Stimulated activated CD4-positive, alpha-beta T cell treated with anti-CD3 and anti-CD28 coated beads, TNF-alpha, amount 100 ng/mL, for 1 hour (primary cell): ENCODE measurements at places on chromosomes 5 and 9.

DNA sequence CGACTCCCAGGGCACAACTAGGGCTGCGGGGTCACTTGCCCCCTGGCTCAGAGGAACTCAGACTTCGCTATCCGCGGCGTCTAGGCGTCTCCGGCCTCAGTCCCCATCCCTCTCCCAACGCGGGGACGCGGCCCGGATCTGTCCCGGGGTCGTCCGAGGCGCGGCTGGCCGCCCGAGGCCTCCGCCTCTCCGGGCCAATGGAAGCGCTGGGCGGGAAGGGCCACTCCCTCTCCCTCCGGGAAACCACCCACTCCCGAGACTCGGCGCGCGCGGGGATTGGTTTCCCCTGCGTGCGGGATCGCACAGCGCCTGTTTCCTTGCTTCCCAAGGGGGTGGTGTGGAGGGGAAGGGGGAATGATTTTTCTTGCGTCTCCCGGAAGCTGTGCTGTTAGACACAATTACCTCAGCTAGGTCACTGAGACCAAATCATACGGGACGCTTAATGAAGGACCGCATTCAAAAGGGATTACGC lies 38.3 kb downstream of the NR2F1 start:
- no peak for DNase-seq

GRCh38 chr5:154610321-154611154 lies 132.5 kb upstream of the HAND1 start:
- peak; percentile 41 for DNase-seq

DNA sequence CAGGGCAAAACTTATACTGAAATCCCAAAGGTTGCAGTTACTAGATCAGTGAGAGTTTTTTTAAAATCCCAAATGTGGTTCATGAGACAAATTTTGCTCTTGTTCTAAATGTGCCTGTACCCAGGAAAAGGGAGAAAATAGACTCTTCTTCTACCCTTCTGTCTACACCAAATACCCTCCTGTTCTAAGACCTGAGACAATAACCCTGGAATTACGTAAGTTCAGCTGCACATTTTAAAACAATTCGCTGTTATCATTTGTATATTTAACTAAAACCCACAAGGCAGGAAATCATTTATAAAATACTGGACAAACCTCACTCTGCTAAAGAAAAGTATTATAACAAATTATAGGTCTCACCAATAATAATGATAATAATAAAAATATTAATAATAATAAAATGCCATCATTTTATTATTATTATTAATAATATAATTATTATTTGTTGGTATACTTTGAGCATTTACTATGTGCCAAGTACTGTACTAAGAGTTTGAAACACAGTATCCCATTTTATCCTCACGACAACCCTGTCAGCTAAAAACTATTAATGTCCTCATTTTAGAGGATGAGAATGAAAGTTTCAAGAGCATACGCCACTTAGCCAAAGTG lies 49.8 kb upstream of the AFAP1L1 start:
- DNase-seq: no peak

GRCh38 chr9:126763130-126763764 lies 41.6 kb upstream of the ZBTB43 start:
- DNase-seq: no peak

DNA sequence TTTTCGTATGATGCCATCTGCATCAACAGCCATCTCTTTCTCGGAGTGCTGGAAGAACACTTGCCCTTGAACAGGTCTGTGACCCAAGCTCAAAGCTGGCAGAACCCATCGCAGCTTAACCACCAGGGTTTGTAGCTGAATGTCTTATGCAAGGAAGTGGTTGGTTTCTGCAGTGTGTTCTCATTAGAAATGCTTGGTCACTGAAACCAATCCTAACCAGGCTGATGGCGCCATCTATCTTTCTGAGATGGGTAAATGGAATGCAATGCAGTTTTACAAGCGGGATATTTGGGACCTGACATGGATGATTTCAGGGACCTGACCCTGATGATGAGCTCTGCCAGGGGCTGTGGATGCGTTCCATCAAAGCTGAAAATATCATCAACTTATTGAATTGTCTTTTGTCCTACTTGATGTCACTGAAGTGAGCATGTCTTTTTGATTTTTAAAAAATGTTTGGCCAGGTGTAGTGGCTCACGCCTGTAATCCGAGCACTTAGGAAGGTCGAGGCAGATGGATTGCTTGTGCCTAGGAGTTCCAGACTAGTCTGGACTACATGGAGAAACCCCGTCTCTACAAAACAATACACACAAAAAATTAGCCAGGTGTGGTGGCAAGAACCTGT lies 28.7 kb downstream of the DMRT3 start:
- DNase-seq: no peak

DNA sequence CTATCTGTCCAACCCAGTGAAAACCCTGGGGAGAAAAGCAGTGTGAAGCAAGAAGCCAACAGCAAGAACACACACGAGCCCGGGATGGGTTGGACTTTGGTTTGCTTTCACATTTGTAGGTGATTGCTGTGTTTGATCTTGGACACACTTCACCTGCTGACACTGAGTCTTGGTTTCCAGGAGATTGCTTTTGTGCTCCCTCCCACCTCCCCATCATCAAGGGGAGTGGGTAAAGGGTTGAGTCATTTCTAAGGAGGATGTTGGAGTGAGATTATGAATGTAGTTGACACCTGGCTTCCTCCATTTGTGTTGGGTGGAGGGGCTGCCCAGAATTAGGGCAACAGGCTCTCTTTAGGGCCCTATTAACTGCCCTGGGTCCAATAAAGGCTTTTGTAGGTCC lies 37.5 kb downstream of the ANKDD1B start:
- no peak for DNase-seq

DNA sequence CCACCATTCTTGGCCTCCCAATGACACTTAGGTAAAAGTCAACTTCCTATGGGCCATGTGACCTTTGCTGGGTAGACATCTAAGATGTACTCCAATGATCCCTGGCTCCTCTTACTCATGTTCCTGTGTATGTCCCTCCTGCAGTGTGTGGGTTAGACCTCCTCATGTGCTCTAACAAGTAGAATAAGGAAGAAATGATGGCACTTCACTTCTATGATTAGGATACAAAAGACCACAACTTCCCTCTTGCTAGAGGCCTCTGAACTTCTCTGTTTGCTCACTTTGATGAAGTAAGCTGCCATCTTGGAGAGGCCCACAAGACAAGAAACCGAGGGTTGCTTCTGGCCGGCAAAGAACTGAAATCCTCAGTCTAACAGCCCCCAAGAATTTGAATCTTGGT lies 131.8 kb downstream of the TAF11L14 start:
- no peak for DNase-seq

DNA sequence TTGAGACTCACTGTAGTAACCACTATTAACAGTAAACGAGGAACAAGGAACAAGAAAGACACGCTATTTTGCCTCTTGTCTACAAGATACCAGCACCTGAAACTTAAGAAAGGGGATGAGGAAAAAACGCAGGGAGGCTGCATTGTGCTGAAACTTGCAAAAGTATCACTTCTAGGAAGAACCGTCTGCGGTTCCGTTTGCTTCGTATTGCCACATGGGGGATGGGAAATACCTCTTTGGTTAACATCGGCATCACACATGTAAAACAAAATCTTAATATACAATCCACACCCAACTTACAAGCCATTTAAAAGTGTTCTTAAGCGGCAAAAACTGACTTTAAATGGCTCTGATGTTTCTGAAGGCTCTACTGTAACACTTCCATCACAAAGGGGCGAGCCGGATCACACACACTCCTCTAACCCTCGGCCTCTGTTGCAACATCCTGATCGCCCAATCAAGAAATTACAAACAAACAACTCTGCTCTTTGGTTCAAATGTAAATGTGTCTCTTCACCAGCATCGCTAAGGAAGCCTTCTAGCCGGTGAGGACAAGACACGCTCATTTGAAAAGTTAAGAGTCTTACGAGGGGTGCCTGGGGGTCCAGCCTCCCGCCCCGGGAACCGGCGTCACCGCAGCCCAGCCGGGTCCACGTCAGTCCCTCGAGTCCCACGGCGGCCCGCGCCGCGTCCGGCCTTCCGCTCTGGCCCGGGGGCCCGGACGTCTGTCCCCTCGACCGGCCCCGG lies 621 bp downstream of the SEC16A start:
- no peak for DNase-seq

DNA sequence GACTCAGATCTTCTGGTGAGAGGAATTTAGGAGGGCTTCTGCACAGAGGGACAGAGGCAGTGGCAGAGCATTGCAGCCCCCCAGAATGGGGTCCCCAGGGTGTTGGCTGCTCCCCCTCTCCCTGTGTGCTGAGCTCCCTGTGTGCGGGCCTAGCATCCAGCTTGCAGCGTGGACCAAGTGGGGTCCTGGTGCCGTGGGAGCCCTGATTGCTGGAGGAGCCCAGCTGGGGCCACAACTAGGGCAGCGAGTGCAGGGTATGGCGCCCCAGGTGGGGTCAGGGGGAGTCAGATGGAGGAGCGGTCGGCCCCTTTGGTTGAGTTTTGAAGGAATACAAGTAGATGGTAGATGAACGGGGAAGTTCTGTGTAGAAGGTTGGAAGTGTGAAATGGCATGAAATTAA lies 66.7 kb downstream of the TRIO start:
- DNase-seq: no peak

GRCh38 chr9:19931098-19931890 lies 142.5 kb upstream of the SLC24A2 start:
- no peak for DNase-seq

- DNase-seq: no peak
These were observed 1.6 kb upstream of the TGFBR1 start for GRCh38 chr9:99103054-99103895.

DNA sequence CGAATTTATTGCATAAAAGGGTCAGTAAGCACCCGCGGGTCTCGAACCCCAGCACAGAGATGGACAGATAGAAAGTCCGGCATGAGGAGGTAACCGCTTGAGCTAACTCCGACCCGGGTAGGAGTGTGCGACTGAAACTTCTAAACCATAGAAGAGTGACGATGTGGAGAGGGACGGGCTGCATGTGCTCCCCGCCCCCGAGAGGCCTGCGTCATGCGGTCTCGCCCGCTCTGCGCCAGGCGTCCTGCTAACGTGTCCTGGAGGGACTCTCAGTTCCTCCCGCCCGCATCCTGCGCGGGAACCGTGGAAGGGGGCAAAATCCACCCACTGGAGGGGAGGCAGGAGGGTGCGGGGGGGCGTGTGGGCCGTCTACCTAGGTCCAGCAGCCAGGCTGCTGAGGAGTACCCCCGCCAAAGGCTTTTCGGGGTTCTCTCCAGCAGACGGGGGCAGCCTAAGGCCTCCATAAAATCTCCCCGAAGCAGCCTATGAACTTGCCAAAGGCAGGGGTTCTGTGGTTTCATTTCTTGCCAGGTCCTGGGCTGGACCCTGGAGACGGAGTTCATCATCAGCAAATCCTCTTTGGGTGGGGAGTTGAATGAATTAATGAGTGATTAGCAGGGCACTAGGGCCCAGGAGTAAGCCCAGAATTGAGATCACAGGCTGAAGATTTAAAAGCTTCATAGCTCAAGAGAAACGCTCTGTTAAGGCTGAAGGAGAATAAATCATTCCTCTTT lies 51.9 kb downstream of the TGFBI start:
- peak; percentile 5 for DNase-seq

DNA sequence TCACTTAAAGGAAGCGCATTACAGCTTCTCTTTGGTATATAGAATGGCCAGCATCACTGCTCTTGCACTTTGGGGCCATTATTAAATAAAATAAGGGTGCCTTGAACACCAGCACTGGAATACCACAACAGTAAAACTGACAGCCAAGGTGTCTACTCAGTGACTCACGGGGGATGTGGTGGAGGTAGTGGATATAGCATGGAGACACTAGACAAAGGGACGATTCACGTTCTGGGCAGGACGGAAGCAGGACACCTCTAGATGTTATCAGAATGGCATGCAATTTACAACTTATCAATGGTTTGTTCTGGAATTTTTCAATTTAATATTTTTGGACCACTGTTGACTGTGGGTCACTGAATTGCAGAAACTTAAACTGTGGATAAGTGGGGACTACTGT lies 32.9 kb upstream of the PDE8B start:
- no peak for DNase-seq

DNA sequence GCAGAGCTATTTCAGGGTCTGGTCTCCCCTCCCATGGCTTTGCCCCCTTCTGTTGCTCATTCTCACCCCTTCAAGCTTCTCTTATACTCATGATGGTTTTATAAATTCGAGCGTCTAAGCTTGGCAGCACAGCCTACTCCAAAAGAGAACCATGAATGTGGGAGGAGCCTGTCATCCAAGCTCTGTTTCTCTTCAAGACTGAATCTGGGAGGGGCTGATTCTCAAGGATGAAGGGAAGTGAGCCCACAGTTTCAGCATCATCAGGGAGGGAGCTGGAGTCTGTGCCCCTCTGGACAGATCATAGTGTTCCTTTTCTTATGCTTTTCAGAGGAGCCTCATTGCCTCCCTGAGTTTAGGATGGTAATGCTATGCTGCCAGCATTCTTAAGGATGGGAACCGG lies 168.6 kb downstream of the CFAP90 start:
- no peak for DNase-seq

DNA sequence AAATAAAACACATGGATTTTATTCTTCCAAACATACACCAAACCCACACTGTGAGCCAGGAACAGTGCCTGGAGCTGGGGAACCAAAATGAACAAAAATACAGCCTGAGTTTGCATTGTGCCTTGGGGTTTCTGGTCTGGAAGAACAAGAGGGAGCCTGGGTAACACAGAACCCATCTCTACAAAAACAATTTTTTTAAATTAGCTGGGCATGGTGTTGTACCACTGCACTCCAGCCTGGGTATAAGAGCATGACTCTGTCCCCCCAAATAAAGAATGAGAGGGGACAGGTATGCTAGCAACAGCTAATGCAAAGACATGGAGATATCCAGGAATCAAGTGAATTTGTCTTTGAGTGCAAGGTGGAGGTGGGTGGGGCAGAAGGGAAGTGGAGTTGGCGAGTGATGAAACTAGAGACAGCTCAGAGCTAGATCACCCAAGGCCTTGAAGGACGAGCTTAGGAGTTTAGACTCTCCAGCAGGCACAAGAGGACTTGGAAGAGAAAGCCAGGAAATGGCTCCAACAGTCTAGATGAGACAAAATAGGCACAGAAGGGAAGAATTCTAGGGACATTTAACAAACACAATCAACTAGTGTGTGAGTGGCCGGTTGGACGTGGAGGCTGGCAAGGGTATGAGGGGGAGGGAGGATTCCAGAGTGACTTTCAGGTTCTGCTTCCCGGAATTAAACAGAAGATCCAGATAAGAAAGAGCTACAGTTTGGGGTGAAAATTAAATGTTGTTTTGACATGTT lies 47.4 kb downstream of the FNBP1 start:
- DNase-seq: no peak

- DNase-seq: no peak
These were observed 179.2 kb downstream of the RFK start for GRCh38 chr9:76215066-76215465.
